ENCODE measurements at places on chromosomes 6 and 20.

- DNase-seq: no peak
Measured at GRCh38 chr6:148128014-148128730, 214.5 kb upstream of the SASH1 start.

DNA sequence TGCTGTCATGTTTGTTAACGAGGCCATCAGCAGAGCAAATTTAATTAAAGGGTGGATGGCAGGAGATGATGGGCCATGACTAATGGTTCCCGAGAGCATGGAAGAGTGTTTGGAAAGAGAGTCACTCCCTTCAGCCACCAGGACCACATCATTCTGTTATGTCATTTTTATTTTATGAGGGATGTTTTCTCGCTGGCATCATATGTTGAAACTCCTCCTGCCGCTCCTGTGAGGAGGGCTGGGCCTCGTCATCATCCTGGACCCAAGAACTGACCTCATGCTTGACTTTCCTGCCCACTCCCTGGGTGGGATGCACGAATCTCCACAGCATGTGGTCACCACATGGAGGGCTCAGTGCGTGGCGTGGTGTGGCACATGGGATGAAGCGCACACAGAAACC is 86.4 kb upstream of the FRMD1 start:
- no peak for DNase-seq

- no peak for DNase-seq
Measured at GRCh38 chr6:5004373-5005037, 668 bp upstream of the RPP40 start.

DNA sequence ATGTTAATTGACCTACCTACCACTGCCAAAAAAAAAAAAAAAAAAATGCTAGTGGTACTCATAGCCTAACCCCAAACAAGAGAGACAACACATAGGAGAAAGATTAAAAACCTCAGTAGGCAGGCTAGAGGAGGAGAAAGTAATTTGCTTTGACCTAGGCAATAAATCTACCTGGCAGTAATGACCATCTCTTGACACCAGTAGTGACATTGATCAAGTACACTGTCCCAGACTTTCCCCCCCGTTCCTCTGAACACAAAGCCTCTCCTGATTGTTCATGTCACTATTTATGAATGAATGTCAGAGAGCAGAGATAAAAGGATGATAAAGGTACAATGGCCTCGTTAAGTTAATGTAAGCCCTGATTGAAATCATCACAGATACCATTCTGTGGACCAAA is 746.8 kb downstream of the CBLN4 start:
- no peak for DNase-seq

GRCh38 chr20:50343490-50344179 is 153.0 kb downstream of the CEBPB start:
- DNase-seq: no peak

- DNase-seq: no peak
Measured at GRCh38 chr20:5401277-5401875, 84.6 kb upstream of the PROKR2 start.

DNA sequence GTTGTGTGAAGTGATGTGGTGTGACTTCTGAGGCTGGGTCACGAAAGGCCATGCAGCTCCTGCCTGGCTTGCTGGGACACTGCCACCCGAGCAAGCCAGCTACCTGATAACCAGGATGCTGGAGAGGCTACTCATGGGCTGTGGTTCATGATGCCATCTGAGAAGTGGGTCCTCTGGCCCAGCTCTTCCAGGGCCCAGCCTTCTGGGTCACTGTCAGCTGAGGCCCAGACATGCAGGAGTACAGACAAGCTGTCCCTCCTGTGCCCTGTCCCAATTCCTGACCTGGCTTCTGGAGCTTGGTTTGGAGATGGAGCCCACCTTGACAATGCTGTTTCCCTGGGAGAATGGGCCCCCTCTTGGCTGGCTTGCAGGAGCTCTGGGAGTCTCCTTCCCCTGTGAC is 87.0 kb downstream of the DHX35 start:
- DNase-seq: no peak

DNA sequence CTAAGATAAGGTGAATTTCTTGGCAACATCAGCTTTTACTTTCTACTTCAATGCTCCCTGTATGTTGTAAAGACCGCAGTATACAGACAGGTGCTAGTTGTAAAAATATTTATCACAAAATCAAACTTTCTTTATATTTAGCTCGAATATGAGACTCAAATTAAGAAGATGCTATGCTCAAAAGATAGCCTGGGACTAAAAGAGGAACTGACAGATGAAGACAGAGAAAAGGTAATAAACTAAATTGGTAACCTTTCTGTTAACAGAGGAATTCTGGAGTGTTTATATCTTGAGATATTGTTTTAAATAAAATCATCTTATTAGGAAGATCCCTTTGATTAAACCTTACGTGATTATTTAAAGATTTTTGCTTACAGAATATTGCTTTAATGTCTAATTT is 19.5 kb downstream of the KIZ start:
- DNase-seq: no peak

DNA sequence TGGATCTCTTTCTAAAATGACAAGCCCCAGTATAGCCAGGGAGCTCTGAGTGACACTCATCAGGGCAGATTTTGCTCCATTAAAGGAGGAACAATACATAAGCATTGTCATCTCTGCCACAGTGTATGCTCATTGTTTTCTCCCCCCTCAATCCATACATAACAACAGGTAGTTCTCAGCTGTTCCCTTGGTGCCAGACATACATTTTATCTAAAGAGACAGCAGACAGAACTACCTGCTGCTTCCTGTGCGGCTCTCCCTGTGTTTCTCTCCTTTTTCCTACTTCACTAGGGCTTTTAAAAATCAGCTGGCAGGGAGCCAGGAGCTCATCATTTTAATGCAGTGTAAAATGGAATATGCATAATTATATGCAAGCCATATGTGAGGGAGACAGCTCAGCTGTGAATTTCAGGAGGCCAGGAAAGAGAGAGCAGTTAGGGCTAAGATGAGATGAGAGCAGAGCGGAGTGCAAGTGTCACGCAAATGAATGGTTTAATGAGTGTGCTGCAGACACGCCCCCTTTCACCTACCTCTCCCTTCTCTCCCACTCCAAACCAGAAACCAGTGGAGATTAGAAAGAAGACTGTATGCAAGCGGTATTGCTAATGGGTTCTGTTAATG is 96.0 kb downstream of the SOBP start:
- DNase-seq: peak; percentile 89

- DNase-seq: no peak
Measured at GRCh38 chr6:46521464-46521971, 30.3 kb upstream of the RCAN2 start.

DNA sequence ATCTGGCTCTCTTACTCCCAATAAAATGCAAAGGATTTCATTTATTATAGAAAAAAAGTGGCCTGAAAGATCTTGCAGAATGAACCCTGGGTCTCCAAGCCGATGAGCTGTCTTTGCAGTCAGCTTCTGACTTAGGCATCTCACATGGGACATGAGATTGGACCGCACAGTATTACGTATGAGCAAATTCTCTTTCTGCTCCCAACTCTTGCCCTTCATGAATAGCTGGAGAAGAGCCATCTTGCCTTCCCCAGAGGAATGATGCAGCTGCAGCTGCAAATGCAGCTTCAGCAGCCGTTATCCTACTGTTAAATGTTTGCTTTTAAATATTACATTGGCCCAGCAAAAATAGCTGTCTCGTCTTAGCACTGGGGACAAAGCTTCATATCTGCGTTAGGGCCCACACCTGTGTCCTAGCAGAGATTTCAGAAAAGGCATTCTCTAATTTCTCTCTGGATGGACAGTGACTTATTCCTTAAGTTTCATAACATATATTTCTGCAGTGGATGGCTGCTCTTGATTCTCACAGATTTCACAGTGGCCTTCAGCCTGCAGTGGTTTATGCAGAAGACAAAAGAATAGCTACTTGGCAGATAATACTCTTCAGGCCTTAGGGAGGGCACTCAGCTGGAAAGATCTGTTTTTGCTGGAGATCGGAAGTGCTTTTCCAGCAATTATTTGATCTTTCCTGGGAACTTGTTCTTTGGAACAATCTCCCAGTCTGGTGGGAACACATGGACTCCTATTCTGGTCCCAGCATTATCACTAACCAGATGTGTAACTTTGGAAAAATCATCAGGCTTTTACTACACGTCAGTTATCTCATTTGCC is 129.2 kb downstream of the FYN start:
- no peak for DNase-seq

DNA sequence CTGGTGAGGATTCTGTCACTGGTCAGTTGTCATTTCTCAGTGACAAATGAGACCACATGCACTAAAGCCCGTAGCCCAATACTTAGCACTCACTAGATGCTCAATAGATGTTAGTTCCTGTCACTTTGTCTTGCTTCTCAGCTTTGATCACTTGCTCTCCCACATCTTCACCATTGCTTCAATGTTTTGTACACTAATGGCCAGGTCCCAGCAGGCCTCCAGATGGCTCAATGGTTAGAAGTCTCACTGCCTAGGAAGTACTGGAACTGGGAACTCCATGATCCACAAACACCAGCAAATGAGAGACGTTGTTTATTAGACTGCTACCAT is 502.8 kb upstream of the JARID2 start:
- no peak for DNase-seq

DNA sequence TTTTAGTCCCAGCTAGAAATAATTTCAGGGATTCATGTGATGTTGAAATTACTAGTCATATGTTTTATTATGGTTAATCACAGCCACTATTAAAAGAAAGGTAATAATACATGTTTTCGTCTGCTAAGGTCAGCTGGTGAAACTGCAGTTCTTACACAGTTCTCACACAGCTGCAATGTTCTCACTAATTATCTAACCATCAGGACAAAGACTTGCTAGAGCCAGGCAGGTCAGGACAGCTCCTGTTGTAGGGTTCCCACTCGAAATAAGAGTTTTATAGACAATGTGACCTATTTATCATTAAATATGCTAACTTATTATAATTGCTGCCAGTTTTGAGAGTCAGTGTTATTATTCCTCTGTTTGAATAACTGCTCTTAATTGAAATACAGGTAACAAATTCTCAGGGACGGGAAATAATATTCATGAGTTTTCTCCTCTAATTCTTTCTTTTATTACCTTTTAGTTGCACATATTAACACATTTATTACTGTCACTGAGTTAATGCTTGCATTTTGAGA is 97.9 kb downstream of the GJA1 start:
- DNase-seq: no peak

DNA sequence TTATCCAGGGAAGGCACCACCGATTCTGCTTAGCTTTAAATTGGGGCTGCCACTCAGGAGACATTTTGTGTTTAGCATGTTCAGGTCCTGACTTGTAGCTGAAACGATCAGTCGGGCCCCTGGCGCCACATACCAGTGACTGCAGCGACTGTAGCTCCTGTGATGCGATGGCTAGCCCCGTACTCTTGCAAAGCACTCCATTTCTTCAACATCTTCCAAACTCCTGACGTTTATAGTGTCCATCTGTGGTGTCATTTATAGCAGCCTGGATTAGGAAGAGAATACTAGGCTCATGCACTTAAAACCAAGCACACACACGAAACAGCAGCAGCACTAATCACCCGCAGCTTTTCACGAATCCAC is 13.0 kb downstream of the POU3F2 start:
- no peak for DNase-seq

DNA sequence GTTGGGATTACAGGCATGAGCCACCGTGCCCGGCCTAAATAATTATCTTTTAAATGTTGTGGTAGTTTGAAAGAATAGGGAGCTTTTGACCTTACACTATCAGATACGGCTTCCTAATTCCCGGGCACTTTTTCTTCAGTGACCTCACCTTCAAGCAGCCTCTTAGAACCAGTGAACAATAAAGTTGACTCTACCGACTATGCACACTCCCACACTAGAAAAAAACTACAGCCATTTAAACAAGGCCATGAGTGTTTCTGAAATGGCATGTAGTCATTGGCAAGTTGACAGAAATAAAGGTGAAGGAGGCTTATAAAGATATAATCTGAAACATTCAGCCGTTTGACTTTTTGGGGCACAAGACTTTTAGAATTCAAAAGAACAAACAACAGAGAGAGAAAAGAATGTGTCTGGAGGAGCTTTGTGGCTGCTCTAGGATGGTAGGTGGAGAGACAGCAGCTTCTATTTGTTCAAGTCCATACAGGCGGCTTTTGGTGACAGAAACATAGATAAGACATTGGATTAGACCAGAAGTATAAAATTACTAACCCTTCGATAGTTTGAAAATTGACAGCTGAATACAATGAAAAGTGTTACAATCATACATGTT is 75.2 kb downstream of the GJA1 start:
- DNase-seq: no peak

DNA sequence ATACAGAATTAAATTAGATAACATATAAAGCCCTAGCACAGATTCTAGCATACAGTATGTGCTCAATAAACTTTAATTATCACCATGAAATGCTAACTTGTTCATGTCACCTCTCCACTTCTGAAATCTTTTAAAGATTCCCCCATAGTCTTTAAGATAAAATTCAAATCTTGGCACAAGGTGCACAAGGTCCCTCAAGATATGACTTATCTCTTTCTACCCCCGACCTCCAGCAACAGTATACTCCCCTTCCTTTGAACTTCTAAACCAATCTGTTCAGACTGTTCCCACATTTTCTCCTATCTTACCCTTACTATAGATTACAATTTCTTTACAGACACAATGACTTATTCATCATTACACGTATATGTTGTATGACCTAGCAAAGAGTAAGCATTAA is 29.0 kb downstream of the SEC63 start:
- no peak for DNase-seq

- DNase-seq: no peak
Measured at GRCh38 chr6:82348130-82348529, 15.5 kb upstream of the TPBG start.

- no peak for DNase-seq
Measured at GRCh38 chr6:52510213-52510562, 66.7 kb downstream of the TRAM2 start.

DNA sequence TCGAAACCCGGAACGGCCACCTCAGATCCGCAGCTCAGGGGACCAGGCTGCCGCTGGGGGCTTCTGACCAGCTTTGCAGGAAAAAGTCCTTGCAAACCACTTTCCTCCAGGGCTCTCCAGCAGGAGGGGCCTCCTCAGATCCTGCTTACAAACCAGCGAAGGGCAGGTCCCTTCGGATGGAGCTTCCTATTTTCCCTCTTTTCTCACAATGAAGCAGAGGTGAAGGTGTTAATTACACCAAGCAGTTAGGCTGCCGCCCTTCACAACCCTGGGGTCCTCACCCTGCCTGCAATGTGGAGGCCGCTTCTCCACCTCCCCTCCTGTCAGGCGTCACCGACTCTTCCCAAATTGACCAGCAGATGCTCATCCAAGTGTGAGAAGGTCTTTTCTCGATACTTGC is 5.7 kb downstream of the ARHGAP40 start:
- DNase-seq: no peak

GRCh38 chr6:169801396-169802160 is 50.2 kb downstream of the ERMARD start:
- no peak for DNase-seq

- no peak for DNase-seq
Measured at GRCh38 chr6:11213422-11214021, 18.9 kb downstream of the NEDD9 start.

GRCh38 chr20:41650231-41650948 is 32.2 kb upstream of the CHD6 start:
- peak; percentile 98 for DNase-seq

DNA sequence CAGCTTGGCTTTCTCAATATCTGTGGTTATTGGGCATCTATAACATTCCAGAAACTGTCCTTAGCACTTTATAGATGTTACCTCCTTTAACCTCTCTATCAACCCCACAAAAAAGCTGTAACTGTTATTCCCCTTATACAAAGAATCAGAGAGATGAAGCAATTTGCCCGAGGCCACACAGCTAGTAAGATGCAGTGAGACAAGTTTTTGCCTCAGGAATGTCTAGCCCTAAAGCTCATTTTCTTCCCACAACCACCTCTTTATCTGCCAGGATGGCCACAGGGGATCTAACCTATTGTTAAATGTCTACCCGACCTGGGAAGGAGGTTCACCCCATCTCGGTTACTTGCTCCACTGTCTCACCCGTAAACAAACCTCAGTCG is 31.9 kb upstream of the TCP11 start:
- no peak for DNase-seq

Data from NCI-H748 treated with DMSO at 0.1 percent for 48 hours (cell line).